ENCODE measurements at places on chromosomes 12 and 14.

GRCh38 chr12:54377797-54378515, 6.6 kb downstream of the ZNF385A start:
- DNase-seq = no peak

GRCh38 chr14:69317102-69317755, 57.3 kb downstream of the GALNT16 start:
- peak; percentile 99 for DNase-seq

DNA sequence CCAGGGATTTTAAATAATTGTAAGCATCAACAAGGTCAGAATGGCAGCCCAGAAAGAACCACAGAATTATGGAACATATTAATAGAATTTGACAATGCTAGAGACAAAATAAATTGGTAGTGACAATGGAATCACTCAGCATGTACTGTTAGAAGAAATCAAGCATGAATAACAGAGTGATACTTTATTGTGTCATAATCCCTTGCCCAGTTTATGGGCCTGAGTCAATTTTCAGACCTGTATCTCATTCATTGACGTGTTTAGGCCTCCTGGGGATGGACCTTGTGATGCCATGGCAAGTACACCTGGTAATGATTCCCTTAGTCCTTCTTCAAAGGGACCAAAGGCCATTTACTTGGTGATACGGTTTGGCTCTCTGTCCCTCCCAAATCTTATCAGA, 12.8 kb upstream of the CCDC91 start:
- no peak for DNase-seq

DNA sequence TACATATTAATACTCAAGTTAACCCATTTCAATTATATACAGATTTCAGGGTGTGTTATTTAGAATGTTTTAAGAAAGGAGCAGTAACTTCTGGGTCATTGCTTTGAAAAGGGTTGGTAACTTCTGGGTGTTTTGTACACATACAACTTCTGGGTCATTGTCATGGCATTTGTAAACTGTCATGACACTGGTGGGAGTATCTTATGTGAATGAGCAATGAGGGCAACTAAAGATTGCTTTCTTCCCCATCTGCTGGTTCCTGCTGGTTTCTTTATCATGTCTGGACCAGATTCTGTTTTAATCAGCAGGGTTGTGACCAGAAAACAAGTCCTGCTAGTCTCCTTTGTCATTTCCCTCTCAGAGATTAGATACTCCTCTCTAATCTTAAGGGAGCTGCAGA, 713.3 kb downstream of the LRFN5 start:
- DNase-seq = no peak

GRCh38 chr14:34874386-34875030, 652 bp downstream of the BAZ1A start:
- DNase-seq = peak; percentile 52

DNA sequence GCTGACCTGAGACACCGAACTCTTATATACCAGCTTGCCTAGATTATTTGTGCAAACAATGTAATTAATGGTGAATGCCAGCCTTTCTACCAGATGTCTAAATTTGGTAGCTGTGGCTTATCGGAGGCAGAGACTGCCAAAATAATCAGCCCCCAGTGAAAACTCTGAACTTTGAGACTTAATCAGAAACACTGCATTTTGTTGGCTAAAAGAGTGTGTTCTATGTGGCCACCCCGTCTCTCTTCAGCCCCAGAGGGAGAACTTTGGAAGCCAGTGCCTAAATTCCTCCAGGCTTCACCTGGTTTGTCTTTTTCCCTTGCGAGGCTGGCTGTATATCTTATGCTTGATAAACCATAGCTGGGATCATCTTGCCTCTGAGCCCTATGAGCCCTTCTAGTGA, 90.1 kb downstream of the LMNTD1 start:
- DNase-seq = no peak

GRCh38 chr14:56131004-56131864, 13.0 kb downstream of the PELI2 start:
- no peak for DNase-seq

DNA sequence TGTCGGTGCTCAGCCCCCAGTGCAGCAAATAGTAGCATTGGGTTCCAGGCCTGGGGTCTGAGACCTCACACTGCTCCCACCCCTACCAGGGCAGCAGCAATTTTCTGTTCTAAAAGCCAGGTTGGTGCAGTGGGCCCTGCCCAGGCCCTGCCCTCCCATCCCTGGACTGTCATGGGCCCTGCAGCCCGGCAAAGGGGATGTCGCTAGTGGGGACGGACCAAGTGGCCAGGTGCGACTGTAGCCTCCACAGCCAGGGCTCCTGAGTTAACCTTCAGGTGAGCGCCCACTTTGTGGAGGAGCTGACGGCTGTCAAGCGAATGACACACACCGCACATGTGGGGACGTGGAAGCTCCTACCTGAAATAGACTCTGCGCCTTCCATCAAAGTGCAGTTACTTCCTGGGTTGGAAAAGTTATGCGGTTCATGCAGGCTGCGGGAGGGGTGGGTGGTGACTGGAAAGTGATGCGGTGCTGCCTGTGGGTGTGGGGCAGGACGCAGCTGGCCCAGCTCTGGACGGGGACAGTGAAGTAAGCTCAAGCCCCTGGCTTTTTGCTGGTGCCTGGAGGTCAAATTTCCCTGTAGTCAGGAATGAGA, 1.5 kb downstream of the INF2 start:
- DNase-seq = no peak

- no peak for DNase-seq
Observed at GRCh38 chr12:11565752-11566151, 83.7 kb upstream of the ETV6 start.

GRCh38 chr12:1857821-1858220, 37.5 kb downstream of the LRTM2 start:
- no peak for DNase-seq

DNA sequence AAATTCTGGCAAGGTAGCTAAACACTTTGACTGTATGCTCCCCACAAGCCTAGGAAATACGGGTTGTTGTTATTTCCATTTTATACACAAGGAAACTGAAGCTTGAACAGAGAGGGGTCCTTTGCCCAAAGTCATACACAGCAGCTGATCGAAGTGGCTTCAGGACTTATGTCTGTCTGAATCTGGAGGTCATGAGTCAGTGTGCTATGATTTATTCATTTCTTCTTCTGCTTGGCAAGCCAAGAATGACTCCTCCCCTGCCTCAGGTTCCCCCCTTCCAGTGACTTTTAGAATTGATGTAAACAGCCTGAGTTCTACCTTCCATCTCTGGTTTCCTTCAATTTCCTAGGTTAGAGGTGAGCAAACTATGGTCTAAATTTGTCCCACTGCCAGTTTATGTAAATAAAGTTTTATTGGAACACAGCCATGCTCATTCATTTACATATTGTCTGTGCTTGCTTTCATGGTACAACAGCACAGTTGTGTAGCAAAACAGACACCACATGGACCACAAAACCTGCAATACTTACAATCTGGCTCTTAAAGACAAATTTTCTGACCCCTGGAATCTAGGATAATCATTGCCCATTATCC, 34.9 kb upstream of the WSCD2 start:
- no peak for DNase-seq

DNA sequence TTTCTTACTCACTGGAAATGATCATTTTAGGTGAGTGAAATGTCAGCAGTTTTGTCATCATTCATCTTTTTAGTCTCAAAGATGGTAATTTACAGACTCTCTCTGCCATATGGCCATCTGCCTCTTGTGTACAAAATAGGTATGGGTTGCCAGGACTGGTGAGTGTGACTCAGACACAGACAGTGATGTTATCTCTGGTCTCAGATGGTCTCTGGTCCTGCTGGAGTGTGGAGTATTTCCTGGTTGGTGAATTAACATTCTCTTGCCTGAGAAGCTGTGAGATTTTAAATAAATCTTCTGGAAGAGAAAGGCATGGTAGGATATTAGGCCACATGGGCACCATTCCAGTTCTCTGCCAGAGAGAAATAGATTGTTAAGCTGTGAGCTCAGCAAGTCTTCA, 207.0 kb downstream of the ATP23 start:
- peak; percentile 53 for DNase-seq

DNA sequence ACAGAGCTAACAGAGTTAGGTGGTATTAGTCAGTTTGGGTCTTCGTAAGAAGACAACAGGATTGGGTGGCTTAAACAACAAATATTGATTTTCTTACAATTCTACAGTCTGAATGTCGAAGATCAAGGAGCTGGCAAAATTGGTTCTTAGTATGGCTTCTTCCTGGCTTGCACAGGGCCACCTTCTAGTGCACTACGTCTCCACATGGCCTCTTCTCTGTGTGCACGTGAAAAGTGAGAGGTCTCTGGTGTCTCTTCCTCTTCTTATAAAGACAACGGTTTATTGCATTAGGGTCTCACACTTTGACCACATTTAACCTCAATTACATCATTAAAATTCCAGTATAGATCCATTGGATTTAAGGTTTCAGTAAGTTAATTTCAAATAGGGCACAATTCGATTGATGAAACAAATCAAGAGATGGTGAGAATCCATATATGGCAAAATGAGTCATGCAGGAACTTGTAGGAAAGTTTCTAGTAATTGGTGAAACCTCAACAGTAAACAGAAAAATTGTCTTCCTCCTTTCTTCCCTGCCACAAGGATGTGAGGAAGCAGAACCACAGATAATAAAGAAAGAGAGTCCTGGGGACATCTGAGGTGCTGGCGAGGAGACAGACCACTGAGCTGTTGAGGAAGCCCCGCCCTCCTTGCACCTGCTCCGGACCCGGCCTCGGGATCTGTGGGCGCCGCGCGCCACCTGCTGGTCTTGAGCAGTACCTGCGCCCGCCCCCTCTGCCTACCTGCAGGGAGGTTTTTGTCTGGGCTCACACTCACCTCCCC, 846.7 kb downstream of the TMEM121 start:
- no peak for DNase-seq

DNA sequence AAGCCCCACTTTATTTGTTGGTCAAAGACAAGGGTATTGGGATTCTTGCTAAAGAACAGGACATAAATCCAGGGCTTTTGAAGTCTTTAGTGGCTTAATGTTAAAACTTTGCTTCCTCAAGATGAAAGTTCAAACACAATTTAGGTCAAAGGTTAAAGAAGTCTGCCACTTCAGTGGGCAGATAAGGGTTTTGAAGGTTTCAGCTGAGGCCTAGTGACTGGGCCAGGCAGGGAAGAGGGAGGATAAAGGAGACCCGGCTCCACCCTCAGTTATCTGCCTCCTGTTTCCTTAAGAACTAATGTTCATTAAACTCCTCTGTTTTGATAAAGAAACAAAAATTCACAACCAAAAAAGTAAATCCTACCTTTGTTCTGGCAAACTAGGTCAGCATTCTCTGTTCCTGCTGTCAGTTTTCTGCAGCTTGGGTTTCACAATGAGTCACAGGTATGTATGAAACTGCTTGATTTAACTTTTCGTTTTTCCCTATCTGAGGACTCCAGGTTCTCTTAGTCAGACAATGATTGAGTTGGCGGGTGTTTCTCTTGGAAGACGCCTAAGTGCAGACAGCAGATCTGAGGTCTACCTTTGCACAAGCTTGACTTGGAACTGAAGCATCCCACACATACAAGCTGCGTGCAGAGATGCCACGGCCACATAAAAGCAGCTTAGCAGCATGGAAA, 208.3 kb downstream of the EXOC5 start:
- no peak for DNase-seq

DNA sequence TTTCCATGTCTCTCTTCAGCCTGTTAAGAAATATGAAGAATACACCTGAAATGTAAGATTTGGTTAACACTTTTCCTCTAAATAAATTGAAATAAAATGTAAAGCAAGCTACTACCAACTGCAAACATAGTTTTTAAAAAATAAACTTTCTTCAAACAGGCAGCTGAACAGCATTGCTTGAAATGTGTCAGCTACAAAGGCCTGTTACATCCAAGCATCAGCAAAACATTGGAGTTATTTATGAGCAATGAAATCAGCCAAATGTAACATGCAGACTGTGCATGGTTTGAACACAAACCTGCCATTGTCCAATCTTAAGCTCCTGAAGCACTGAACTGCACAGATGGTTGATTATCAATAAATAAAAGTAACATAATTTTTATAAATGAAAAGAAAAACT, 291.3 kb downstream of the ACSS3 start:
- DNase-seq = no peak

- DNase-seq = no peak
Observed at GRCh38 chr12:4450551-4451112, 5.0 kb upstream of the FGF6 start.

- no peak for DNase-seq
Observed at GRCh38 chr14:79167957-79168356, 997.8 kb downstream of the NRXN3 start.

GRCh38 chr12:12240662-12241340, 26.0 kb downstream of the LRP6 start:
- peak; percentile 24 for DNase-seq

- DNase-seq = peak; percentile 16
Observed at GRCh38 chr14:54535126-54535525, 25.4 kb downstream of the CGRRF1 start.

DNA sequence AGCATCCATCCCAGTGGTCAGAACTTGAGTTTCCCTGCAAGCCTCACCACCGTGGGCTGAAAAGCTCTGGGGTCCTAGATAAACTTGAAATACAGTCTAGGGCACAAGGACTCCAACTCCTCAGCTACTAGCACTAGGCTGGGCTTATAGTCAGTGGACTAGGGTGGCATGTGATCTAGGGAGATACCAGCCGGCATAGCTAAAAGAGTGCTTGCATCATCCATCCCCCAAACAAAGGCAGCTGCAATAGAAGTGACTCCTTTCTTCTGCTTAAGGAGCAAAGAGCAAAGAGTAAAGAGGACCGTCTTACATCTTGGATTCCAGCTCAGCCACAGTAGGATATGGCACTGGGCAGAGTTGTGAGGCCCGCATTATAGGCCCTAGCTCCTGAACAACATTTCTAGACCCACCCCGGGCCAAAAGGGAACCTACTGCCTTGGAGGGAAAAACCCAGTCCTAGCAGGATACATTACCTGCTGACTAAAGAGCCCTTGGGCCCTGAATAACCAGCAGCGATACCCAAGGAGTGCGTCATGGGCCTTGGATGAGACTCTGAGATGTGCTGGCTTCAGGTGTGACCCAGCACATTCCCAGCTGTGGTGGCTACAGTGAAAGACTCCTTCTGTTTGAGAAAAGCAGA, 17.9 kb upstream of the SOS2 start:
- DNase-seq = no peak

GRCh38 chr12:39344926-39345325, 98.0 kb downstream of the KIF21A start:
- no peak for DNase-seq

DNA sequence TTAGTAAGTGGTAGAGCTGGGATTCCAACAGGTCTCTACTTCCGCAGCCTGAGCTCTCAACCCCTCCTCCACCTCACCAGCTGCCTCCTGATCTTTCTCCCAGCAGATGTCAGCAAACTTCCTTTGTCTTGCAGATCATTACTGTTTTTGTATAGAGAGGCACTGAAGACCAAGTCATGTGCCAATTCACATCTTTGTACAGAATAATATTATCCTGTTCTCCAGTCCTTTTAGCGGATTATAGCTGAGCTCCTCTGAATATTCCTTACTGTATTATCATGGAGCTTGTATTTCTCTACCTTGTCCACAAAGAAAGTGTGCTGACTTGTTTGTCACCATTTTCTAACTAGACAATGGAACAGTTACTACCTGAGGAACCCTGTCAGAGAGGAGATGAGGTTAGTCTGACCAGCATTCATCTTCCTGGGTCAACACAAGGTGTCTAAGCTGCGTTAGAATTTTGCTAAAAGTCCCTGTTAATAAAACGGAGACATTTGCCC, 142.3 kb upstream of the ARHGAP5 start:
- DNase-seq = peak; percentile 64
